ENCODE measurements at places on chromosomes 7 and 10.

GRCh38 chr7:150383710-150384397, 4.7 kb downstream of the ZNF775 start:
- DNase-seq: no peak

- DNase-seq: no peak
Observed at GRCh38 chr10:46525177-46525823, 31.2 kb downstream of the GPRIN2 start.

DNA sequence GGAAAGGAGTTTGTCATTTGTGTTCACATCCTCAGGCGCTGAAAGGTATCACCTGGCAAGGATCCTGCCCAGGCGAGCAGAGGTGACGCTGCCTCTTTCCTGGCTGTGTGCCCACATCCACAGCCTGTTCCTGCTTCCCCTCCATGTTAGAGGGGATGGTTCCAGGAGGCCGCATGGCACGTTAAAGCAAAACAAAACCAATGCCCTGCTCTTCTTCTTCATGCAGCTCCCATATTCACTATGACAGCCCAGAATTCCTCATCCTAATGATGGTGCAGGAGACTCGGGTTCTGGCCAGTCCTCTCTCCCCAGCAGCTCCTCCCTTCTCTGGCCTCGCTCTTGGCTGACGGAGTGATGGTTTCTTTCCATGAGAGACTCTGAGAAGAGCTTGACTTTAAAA, 678.5 kb upstream of the ANKRD30A start:
- no peak for DNase-seq

DNA sequence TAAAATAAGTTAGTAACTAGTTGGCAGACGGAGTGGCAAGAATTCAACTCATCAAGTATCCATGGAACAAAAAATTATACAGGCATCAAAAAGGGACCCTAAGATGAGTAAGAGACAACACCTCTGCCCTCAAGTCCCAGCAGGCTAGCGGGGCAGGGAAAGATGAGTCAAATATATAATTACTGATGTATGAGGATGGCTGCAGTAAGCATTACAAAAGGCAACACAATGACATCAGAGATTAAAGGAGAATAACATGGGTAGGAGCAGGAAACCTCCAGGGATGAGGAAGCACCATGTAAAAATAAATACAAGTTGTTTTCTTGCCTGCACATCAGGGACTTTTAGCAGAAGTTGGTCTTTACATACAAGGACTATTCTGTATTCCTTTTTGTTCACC, 49.4 kb downstream of the SCRN1 start:
- no peak for DNase-seq

DNA sequence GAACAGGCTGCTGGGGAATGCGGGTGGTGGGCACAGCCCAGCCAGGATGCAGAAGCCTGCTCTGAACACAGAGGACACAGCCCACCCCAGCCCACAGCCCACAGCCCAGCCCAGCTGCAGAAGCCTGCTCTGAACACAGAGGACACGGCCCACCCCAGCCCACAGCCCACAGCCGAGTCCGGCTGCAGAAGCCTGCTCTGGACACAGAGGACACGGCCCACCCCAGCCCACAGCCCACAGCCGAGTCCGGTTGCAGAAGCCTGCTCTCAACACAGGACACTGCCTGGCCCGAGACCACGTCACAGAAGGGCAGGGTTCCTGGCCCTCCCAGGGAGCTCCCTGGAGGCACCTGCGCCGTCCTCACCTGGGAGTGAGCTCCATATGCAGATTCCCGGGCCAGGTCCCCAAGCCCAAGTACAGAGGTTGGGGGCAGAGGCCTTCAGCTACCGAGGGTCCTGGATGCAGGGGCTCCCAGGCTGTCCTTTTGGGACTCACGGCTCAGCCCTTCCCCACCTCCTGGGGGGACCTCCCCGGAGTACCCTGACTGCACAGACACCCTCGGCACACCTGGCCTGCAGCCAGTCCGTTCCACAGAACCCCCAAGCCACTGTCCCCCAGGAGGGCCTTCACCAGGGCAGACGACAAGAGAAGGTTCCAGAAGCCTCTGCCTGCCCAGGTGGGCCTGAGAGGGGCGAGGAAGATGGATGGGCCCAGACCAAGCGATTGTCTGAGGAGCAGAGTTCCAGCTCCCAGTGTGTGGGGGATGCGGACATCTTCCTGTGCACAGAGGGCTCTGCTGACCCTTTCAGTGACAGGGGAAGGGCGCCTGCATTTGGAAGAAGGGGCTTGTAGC, 23.7 kb upstream of the FOXL3 start:
- DNase-seq: no peak
